ENCODE measurements at places on chromosomes 12 and 14.
A peak's percentile ranks its signal among the peaks of the same experiment; 100 is the strongest.

DNA sequence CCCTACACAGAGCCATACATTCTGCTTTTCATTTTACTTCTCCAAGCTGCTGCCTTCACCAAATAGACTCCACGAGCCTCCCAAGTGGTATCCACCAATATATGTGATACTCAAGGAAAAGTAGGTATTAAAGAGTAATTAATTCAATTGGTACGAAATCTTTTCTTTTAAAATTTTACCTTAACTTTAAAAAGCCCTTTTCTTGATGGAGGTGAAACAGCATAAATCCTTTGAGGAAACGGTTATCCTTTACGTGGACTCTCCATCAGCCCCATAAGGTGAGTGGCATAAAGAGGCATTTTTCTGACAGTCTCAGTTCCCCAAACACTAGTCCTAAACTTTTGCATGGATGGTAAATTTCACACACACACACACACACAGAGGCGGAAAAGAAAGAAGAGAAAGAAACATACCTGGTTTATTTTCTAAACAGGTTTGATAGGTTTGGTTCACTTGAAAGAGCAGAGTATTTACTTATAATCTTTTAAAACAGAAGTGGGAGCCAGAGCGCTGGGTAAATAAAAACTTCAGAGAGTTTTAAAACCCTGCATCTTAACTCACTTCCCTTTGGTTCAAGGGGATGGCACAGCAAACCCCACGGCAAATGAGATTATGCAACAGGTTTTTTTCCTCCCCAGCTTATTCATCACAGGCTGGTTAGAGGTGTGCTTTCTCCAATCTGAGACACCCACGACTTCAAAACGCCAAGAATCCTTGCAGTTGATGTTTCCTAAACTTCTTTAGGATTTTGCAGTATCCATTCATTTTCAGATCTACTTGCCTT lies 1.9 kb downstream of the DUSP16 start:
- DNase-seq = peak; percentile 89

DNA sequence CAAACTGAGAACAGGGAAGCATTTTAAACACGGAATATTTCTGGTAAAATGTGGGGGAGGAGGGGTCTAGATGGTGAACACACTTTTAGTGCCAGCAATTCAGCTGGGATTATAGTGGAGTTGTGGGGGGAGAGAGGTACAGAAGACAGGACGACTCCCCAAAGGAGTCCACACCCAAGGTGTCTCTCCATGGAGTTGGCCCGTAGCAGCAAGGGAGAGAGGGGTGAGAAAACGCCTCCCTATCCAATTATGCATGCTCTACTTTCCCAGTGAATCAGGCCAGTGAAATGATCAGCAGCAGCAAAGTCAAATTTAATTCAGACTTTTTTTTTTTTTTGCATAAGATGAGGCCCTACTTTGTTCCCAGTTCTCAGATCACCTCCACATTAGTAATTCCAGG lies 38.6 kb downstream of the BTG1 start:
- no peak for DNase-seq

DNA sequence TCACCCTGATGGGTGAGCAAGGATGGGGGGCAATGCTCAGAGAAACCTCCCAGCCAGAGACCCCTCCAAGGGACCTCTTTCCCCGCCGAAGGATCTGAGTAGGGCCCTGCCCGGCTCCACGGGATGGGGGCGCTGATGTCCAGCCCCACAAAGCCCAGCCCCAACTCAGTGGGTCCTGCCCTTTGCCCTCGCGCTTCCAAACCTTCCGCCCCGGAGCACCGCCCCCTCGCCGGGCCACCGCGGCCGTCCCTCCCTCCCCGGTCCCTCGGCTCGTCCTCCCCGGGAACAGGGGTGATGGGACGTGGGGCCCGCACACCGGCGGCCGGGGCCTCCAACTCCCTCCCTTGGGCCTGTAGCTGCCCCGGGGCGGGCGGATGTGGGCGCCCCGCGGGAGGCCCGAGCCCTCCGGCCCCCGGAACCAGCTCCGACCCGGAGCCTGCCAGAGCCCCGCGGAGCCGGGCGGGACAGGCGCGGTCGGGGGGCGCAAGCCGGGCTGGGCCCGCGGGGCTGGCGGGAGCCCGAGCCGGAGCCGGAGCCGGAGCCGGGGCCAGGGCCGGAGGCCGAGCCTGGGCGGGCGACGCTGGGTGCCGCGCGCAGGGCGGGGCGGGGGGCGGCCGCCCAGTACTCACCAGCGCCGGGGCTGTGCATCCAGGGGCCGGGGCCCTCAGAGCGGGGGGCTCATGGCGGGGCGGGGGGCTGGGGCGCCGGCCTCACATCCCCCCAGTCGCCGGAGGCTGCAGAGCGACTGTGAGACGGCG lies 386 bp downstream of the HDAC7 start:
- DNase-seq = peak; percentile 59

GRCh38 chr14:37590428-37591139 lies 4.5 kb downstream of the FOXA1 start:
- no peak for DNase-seq

GRCh38 chr12:110689281-110690126 lies 589 bp upstream of the HVCN1 start:
- peak; percentile 57 for DNase-seq

DNA sequence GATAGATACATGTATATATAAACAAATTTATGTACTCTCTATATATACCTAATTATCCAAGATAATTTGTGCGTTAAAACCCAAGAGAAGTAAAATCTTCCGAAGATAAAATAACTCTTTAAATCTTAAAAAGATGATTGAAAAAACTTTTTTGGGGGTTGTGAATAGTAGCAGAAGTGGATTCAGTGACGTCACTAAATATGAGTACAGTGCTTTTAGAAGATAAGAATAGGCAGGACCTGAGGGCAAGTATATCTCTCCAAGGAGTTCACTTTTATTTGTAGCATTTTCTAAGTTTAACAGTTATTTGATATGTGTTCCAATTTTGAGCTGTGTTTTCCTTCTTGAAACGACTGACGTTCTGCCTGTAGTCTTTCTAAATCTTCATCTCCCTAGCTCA lies 319.8 kb downstream of the PPFIA2 start:
- DNase-seq = no peak

GRCh38 chr12:119528241-119528640 lies 65.3 kb upstream of the TMEM233 start:
- DNase-seq = no peak

GRCh38 chr12:69015831-69016230 lies 82.9 kb upstream of the CPM start:
- no peak for DNase-seq

DNA sequence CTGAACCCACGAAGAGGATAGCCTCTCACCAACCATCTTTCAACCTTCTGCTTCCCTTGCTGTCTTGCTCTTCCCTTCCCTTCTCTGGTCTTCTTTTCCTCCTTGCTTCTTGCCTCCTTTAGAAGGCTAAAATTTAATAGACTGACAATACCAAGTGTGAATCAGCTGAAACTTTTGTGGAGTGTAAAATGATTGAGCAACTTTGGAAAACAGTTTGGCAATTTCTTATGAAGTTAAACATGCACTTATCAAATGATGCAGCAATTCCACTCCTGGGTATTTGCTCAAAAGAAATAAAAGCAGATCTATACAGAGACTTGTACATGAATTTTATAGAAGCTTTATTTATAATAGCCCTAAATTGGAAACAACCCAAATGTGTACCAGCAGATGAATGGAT lies 3.3 kb upstream of the KRT86 start:
- DNase-seq = no peak

GRCh38 chr12:91769736-91770135 lies 375.9 kb downstream of the BTG1 start:
- no peak for DNase-seq

DNA sequence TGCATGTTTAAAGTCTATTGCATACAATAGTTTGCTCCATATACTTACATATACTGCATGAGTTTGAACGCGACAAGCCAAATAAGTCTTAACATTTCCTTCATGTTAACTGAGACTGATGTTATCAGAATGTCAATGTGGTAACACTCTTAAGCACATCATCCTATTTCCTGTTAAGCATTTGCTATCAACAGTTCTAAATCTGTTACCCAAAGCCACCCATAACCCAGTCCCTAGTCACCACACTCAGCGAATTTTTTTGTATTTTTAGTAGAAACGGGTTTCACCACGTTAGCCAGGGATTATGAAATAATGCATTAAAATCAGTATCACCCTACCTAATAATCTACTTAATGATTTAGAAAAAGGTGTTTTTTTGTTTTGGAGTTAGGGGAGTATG lies 39.4 kb downstream of the HNRNPC start:
- peak; percentile 66 for DNase-seq

DNA sequence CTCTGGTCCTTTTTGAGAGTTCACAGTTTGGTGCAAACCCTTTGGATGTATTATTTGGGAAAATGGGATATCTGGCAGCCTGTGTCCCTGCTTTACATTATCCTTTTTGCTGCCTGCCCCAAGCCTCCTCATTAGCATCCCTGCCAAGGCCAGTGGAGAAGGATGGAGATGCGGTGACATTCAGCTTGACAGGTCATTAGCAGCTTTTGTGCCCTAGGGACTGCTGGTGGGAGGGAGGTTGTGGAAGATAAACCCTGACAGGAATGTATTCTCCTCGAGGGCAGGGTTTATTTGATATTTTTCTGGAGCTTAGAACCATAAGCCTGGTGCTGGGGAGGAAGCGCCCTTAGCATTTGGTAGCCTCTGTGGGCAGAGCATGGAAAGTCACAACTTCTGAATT lies 49.3 kb downstream of the PTPN11 start:
- DNase-seq = no peak
